Hematopoietic multipotent progenitor cell treated with erythropoietin and hydrocortisone succinate and interleukin-3 and kit ligand, for 15 days (in vitro differentiated cells): ENCODE measurements at places on chromosomes 4 and X.

- DNase-seq: no peak
These were observed 213.2 kb upstream of the RPS6KA3 start for GRCh38 chrX:20479896-20480295.

- peak; percentile 18 for DNase-seq
These were observed 482 bp downstream of the GSTCD start for GRCh38 chr4:105709081-105709450.

DNA sequence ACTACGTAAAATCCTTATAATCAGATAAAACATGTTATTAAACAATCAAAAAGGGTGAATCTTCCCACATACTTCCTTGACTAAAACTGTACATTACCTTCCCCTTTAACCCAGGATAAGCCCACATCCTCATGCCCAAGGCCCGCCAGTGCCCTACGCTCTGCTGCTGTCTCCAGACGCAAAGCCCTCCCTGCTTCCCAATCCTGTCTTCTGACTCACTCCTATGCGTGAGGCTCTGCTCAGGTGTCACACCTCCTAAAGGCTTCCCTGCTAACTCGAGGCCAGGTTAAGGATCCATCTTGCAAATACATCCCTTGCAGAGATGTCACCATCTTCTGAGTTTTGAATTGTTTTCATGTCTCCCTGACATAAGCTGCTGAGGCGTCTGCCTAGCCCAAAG is 61.6 kb downstream of the STX18 start:
- no peak for DNase-seq

DNA sequence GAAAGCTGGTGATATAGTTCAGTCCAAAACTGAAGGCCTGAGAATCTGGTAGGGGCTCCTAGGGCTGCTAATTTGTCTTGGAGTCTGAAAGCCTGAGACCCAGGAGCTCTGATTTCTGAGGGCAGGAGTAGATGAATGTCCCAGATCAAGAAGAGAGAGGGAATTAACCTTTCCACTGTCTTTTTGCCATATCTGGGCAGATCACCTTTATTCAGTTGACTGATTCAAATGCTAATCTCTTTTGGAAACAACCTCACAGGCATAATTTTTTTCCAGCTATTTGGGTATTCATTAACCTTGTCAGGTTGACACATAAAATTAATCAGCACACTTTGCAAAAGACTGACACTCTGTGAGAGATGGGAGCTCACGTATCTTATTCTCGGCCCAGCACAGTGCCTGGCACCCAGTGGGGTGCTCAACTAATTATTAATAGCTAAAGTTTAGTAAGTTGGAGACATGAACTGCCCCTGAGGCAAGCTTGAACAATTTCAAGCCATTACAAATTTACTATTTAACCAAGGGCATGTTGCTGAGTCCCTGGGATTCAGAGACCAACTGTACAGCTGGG is 114.3 kb downstream of the CPEB2 start:
- DNase-seq: no peak

DNA sequence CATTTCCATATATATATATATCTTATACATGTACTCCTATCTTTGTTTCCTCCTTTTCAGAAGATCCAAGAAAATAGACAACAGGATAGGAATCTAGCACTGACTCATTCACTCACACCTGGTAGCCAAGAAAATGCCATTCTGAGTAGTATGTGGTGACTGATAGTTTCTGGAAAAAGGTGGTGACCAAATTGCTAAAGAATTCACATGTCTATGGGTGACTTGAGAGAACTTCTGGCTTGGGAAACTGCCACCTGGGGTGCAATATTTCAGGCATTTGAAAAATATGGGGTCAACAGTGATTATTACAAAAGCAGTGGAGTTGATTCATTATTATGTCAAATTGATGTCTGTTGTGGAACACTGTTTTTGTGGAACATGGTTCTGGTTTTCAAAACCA is 605.1 kb downstream of the PCDH18 start:
- no peak for DNase-seq

- no peak for DNase-seq
These were observed at the start of gene ANTXR2 for GRCh38 chr4:80072744-80073472. Gene ANTXR2 (minus strand): TSS chr4:80073229. CDS start chr4:80072560, 669 bp downstream.

DNA sequence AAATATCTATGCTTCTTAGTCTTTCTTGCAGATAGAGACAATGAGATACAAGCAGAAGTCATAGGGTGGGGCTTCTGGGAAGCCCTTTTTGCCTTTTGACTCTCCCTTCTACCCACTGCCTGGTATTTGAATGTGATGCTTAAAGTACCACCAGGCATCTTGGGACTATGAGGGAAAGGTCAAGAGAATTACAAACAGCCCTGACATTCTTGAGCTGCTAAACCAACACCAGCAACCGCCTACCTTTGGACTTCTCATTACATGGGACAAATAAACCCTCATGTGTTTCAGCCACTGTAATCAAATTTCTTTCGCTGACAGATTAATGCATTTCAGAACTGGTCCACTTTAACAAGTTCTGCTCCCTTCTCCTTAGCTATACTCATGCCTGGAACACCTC is 112.8 kb downstream of the LUZP4 start:
- no peak for DNase-seq

DNA sequence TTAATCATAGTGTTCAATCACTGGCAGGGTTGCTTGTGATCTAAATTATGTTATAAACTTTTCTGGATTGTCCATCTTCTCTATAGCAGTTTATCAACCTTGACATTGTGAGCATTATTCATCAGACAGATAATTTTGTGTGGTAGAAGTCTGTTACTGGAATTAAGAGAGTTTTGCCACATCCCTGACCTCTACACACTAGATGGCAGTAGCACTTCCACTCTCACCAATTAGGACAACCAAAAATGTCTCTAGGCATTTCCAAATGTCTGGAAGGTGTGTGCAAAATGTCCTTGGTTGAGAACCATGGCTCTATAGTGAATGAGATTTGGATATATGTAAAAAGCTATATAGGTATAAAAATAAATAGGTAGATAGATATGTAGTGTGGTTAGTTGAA is 324.1 kb upstream of the FAM47C start:
- DNase-seq: no peak

DNA sequence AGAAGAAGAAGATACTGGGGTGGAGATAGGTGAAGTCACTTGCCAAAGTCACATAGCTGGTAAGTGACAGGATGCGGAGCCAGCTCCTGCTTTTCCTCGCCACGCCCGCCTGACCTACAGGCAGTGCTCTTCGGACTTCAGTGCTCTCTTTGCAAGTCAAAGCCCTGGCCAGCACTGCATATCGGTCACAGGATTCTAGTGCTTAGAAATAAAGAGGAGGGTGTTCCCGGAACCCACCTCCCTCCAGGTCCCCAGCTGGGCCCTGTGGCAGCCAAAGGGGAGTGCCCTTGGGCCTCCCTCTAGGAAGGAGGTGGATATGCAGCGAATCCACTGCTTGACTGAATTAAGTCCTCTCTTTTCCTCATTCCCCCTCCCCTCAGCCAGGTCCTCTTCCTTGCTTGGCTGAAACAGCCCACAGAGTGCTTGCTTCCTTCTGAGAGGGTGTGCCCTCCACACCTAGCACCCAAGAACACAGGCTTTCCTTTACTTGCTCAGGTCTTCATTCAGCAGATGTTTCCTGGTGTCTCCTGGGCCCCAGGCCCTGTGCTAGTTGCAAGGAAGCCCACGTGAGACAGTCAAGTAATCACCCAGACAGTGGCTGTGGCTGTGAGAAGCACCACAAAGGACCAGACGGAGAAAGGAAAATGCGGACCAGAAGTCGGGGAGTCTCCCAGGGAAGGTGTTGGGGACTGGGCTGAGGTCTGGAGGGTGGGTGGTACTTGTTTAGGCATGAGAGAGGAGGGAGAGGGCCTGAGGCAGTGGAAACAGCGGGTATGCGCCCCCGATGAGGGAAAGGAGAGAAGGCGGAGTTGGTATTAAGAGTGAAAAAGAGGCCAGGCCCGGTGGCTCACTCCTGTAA is 14.0 kb upstream of the HMGB3 start:
- no peak for DNase-seq

DNA sequence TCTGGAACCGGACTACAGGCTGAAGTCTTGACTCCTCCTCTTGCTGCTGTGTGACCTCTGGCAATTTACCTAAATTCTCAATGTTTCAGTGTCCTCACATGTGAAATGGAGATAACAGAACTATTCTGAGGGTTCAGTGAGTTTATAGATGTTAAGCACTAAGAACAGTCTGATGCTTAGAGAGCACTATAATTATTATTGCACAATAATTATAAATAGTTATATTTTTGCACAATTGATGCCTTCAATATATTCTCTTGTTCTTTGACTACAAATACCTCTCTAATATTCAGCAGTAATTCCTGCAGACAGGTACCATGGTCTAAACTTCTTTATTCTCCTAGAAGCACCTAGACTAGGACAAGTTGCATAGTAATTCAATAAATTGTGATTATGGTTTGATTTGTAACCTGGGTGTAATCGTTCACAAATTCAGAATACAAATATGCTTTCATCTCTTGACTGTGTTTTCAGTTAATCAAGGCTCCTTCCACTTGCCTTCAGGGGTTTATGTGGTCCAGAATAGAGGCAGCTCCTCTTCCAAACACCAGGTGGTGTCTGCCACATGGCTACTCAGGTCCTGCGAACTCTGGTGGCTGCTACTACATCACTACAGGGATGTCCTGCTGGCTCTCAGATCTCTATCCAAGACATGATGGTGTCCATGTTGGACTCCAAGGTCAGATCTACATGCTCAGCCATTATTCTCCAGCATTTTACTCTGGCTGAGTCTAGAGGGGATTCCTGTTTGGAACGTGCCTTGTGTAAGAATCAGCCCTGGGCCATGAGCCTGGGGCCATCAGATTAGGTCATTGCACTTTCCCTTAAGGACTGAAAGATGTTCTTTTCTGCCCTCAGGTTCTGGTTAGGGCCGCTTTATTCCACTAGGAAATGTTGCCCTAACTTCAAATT is 103.4 kb downstream of the QRFPR start:
- no peak for DNase-seq

GRCh38 chrX:23854945-23855344 is 52.8 kb downstream of the APOO start:
- no peak for DNase-seq

GRCh38 chr4:2689825-2690700 is 66.1 kb downstream of the TNIP2 start:
- no peak for DNase-seq

- no peak for DNase-seq
These were observed 70.5 kb downstream of the CLCN5 start for GRCh38 chrX:49992853-49993252.

- no peak for DNase-seq
These were observed 62.1 kb downstream of the RHOXF2B start for GRCh38 chrX:120015145-120016067.

DNA sequence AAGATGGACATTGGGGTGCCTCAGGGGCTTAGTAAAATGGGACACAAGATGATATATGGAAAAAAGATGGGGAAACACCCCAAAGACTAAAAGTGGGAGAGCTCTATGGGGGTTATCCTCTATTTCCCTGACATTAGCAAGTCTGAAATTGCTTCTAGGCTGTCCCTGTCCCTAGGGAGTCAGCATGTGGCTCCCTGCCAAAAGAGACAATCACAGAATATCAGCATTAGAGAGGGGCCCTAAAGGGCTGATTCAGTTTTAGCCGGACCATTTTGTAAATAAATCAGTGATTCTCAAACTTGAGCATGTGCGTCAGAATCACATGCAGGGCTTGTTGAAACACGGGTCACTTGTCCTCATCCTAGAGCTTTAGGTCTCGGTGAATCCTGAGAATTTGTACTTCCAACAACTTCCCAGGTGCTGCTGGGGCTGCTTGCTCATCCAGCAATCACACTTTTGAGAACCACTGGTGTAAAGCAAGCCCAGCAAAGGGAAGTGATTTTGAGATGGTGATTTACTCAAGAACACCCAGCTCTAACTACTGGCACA is 165.3 kb upstream of the DGKK start:
- DNase-seq: no peak

- DNase-seq: no peak
These were observed 499.7 kb upstream of the POU3F4 start for GRCh38 chrX:83008415-83008814.

GRCh38 chrX:104662694-104663093 is 96.7 kb downstream of the IL1RAPL2 start:
- DNase-seq: no peak

GRCh38 chr4:27233531-27233930 is 372.9 kb downstream of the STIM2 start:
- DNase-seq: no peak

- peak; percentile 57 for DNase-seq
These were observed 72.0 kb downstream of the PRPS1 start for GRCh38 chrX:107700317-107700774.

DNA sequence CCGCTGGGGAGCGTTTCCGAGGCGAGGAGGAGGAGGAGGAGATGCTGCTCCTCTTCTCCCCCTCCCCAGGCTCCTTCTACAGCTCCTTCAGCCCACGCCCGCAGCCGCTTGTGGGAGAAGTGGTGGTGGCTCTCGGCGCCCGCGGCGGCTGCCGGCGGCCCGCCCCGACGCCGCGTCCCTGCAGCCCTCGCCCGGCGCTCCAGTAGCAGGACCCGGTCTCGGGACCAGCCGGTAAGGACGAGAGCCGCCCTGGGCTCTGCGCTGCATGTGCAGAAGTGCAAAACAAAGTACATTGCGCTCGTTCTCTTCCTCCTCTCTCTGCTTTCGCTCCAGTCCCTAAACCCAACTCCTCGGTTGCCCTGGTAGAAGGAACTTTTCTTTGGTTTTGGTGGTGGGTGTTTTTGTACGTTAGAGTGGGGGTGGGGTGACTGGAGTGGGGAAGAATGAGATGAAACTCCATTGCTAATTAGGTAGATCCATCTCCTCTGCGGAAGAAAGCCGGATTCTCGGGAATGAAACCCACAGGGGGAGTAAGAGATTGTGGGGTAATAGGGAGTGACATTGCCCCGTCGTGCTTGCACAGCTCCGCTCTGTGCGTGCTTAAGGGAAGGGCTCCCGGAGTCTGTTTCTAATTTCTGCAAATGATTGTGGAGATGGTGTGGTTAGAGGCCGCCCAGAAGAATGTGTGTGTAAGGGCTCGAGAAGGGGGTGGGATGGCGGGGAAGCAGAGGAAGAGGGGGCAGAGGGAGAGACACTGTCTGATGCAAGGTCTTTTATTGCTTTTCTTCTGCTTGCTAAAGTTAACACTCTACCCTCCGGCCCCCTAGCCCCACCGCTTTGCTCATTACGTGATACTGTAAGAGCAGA is 677 bp downstream of the PTPN13 start:
- no peak for DNase-seq

DNA sequence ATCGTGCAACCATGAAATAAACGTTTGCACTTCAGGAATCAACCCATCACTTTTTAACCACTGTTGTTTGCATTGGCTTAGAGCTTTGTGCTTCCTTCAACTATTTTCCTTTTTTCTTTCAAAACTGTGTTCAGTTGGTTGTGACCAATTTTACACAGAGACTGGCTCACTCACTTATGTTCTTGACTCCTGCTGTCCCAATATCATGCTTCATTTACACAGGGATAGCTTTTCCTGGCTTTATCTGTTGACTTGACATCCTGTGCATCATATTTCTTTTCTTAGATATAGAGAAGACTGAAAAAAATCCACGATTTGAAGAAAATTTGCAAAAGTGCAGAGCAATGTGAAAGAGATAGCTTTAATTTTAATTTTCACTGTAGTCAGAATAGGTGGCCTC is 38.8 kb downstream of the REPS2 start:
- DNase-seq: no peak

GRCh38 chr4:170089668-170090351 is at the start of gene AADAT:
Gene AADAT (minus strand): TSS chr4:170089956. CDS start chr4:170089690, 266 bp downstream.
- peak; percentile 34 for DNase-seq

GRCh38 chrX:112768563-112768962 is 72.1 kb downstream of the AMOT start:
- DNase-seq: no peak

- no peak for DNase-seq
These were observed 334.9 kb upstream of the GATB start for GRCh38 chr4:152095701-152096070.
